ENCODE measurements at places on chromosomes 1 and 21.

DNA sequence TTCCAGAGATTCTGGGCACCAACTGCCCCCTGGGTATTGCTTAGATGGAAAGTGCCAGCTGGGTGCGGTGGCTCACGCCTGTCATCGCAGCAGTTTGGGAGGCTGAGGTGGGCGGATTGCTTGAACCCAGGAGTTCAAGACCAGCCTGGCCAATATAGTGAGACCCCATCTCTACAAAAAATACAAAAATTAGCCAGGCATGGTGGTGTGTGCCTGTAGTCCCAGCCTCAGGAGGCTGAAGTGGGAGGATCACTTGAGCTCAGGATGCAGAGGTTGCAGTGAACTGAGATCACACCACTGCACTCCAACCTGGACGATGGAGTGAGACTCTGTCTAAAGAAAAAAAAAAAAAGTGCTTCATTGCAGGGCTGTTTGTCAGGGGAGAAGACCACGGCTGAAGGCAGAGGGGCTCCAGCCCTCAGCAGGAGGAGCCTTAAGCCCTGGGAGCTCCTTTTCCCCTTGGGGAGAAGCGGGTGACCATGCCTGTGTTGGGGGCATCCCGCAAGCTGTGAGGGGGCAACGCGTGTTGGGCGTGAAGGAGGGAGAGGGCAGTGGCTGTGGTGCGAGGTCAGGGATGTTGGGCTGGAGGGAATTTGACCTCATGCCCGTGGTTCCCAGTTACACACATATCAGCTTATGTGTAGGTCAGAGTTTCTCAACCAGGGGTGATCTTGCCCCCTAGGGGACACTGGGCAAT, 131.5 kb upstream of the VAMP3 start:
- DNase-seq: no peak

DNA sequence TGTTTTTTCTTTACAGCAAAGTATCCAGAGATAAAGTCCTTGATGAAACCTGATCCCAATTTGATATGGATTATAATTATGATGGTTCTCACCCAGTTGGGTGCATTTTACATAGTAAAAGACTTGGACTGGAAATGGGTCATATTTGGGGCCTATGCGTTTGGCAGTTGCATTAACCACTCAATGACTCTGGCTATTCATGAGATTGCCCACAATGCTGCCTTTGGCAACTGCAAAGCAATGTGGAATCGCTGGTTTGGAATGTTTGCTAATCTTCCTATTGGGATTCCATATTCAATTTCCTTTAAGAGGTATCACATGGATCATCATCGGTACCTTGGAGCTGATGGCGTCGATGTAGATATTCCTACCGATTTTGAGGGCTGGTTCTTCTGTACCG, 6.5 kb downstream of the DEGS1 start:
- no peak for DNase-seq

DNA sequence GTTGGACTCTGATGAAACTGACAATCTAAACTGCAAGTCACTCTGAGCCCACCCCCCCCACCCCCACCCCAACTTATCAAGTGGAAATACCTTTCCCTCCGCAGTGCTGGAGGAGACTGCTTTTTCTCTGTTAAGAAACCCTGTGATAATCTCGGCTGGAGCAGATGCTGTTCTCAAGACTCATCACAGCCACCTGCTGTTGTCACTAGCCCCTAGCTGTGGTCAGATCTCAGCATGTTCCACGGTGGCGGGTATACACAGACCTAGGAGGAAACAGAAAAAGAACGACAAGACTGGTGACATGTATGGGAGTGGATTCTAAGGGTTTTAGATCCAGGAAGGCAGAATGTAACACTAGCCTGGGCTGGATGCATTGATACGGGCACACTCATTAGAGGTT, 2.3 kb downstream of the ACTL8 start:
- DNase-seq: peak; percentile 88

DNA sequence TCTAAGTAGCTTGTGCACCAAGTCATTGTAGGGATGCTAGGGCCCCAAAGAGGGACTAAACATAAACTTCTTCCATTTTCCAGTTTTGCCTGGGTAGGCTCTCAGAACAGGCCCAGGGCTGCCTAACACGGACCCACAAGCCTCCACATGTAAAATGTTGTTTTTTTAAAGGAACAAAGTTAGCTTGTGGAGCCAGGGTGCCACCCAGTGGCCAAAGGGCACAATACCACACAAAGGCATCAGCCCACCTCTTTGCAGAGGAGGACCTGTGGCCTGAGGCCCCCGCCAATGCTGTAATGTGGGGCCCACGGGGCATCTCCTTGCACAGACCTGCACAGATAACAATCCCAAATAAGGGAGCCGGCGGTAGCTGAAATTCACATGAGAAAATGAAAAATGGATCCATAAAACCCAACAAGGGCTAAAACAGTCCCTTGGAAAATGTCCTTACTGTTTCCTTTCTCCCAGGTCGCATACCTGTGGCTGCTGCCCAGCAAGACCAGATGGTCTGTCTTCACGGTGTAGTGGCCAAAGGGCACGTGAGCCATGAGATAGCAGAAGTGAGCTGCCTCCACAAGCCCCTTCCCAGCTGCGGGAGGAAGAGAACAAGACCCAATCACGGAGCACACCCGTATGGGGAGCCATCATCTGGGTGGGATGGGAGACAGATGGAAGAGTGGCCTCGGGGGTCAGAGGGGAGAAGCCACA, 23.8 kb downstream of the SEC16B start:
- DNase-seq: peak; percentile 82

DNA sequence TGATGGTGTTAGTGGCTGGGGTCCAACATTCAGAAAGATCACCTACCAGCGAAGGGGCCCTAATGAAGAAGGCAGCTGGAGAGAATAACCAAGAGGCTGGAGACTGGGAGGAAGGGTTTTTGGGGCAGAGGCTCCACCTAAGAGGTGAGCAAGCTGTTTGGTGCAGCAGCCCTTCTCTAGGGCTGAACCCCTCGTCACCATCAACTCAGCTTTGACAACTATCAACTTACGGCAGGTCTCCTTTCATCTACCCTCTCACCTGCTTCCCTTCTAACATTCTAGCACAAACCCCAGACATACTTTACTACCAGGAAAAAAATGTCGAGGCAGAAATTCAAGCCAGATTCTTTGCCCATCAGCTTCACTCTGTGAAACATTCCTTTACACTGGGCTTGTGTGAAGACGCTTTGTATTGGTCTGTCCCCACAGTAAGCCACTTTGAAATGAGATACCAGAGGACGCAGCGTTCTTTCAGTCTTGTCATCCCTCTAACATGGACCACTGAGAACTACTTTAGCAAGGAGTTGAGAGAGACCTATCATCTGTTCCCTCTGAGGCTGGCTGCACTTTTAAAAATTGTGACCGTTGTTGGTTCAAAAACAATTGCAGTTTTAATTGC, 84.6 kb downstream of the RAVER2 start:
- no peak for DNase-seq

DNA sequence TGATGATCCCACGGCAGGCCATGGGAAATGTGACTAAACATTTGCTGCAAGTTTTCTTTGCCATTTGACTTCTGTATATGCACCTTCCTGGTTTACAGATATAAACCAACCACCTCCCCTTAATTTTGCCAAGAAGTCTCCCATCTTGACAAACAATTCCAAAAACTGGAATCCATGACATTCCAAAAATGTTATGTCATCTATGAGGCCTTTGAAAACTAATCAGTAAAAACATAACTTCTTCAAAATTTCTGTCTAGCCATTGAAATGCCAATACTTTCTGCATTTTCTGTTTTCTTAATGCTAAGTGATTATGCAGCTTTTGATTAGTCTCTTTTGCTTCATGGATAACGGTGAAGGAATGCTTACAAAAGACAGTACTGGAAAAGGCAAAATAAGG, 84.1 kb downstream of the LYST start:
- DNase-seq: no peak

DNA sequence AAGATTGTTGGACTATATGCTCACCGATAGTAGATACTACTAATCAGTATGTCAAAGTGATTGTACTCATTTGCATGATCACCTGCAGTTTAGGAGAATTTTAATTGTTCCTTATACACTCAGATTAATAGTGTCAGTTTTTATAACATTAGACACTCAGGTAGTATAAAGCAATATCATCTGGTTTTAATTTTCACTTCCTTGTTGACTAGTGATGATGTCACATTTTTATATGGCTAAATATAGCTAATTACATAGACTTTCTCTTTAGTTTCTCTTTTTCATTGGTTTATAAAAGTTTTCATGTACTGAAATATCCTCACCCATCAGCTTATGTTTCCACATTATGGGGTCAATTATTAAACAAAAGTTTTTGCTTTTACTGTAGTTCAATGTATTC, 1332.4 kb upstream of the ADGRL2 start:
- DNase-seq: no peak

GRCh38 chr1:204418174-204419063, 6.8 kb upstream of the PPP1R15B start:
- no peak for DNase-seq

DNA sequence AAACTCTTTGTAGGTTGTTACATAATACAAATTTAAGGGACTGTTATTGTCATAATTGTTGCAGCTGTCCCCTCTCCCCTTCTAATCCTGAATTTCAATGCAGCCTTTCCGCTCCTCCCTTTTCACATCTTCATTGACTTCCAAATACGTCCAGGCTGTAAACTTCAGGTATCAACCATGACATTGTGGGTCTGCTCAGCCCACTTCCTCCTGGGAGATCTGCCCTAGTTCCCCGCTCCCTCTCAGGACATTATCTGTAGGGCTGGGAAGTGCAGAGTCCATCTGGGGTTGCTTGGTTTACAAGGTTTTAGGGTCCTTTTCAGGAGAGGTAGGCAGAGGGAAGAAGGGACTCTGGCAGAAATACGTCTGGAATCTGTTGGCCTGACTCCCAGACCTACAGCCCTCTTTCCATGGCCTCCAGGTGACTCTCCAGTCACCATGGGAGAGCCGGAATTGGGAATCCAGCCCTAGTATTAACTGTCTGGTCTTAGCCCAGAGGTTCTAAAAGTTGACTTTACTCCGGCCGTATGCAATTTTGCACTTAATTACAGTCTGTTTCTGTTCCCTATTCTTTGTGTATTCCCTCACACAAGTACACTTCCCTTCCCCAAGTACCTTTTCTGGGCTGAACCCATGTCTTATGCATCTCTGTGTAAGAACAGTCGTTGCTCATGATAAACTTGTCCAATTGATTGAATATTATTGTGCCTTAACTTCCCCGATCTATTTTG, 4.7 kb upstream of the DENND2D start:
- no peak for DNase-seq

DNA sequence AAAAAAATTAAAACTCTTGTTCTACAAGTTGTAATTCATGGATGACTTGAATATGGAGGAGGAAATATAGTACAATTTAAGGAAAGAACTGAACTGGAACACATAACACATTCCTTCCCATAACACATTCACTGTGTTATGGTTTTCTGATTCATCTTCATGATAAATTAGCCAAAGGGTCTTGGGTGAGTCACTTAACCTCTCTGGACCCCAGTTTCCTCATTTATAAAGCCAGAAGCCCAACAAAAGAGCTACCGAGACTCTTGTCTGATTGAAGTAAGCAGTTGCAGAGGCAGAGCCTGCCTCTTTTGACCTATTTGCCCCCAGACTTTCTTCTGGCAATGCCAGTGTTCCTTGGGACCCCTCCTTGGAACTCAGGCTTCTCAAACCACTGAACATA, 161.9 kb upstream of the KCTD3 start:
- no peak for DNase-seq

DNA sequence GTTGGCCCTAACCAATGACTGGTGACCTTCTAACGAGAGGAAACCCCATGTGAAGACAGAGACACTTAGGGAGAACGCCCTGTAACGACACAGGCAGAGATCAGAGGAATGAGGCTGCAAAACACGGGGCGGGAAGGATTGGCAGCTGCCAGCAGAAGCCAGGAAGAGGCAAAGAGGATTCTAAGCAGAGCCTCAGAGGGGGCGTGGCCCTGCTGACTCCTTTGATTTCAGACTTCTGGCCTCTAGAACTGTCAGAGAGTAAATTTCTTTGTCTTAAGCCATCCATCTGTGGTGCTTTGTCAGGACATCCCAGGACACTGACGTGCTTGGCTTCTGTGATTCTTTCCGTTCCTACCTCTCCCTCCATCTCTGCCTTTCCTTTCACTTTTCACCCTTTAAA, 79.3 kb downstream of the SH3BGR start:
- DNase-seq: peak; percentile 60

DNA sequence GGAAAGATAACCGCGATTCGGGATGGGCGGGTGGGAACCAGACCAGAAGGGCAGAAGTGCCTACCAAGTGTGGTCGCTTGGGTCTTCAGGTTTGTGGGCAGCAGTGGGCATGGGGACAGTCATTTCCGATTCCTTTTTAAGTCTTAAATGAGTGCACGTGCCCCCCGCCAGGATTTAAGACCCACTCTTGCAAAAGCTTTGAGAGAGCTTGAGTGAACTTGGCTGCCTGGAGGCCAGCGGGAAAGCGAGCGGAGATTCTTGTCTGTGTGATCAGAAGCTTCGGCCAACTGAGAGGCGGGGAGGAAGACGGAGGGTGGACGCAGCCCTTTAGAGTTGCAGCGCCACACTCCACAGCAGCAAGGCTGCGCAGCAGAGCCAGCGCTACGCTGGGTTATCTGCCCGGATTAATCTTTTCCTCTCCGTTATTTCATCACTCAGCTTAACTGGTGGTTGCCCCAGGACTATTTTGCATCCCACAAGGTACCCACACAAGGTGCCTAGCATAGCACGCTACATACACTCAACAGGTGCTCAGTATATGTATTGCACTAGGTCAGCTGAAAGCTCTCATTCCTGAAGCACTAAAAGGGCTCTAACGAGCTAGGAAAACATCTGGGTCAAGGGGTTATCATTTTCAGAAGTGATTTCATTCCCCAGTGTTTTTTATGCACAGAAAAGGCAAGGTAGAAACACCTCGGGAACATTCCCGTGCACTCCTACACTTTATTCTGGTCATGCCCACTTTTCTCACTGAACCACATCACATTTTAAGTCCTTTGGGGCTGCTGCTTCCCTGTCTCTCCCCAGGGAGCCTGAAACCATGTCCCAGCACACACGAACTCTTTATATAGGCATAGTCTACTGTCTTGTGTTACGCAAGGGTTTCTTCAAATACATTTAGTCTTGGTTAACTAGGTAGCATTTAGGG, 1.5 kb upstream of the BATF3 start:
- peak; percentile 48 for DNase-seq

GRCh38 chr21:44505673-44506278, 34.2 kb downstream of the KRTAP10-1 start:
- no peak for DNase-seq

- DNase-seq: peak; percentile 63
These were observed 573.1 kb downstream of the USP25 start for GRCh38 chr21:16302851-16303282.

GRCh38 chr1:238489006-238489405, 598.3 kb upstream of the ZP4 start:
- no peak for DNase-seq

GRCh38 chr1:234760303-234760723, 150.3 kb upstream of the IRF2BP2 start:
- no peak for DNase-seq

DNA sequence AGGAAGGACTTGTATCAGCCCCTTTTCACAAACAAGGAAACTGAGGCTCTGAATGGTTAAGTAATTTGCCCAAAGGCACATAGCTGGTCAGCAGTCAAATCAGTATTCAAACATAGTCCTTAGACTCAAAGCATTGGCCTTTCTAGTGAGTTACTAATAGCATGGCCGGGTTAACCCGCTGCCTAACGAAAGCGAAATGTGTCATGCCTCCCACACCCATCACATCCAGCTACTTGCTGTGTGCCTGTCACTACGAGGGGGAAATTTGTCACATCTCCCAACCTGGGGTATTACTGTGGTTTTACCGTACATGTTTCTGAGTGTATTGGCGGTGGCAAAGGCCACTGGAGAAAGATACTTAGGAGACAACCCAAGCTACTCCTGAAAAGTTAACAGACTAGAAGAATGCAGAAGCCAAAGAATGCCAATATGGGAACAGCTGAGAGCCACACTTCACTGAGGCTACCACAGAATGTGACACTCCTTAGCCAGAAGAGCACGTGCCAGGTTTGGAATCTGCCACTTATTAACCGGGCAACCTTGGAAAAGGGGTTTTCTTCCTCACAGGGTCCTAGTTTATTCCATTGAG, 363.5 kb downstream of the KCNH1 start:
- peak; percentile 94 for DNase-seq

All from myocyte (in vitro differentiated cells).